ENCODE measurements at places on chromosomes 7 and 10.

DNA sequence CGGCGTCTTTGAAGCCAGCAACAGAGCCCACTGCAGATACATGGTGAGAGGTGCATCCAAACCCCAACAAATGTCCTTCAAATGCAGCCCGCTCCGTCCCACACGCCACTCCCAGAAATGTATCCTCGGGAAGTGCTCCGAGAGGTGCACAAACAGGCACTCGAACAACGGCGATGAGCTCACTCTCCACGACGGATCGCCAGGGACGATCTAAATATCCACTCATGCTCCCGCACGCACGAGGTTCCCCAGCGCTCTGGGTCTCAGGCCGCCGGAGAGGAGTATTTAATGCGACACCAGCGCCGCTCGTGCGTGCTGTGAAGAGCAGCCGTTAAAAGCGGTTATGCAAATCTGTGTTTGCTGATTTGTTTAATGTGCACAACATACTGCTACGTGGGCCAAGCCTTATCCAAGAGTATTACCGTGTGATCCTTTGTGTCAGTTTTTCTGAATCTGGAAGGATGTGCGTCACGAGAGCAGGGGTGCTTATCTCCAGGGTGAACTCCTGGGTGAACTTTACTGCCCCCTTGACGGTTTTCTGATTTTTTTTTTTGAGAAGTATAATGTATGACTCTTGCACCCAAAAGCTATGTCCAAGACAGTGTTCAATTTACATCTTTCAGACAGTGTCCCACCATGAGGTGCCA is 48.5 kb upstream of the PPP2R2D start:
- DNase-seq: no peak

GRCh38 chr7:41977151-41977651 is 259.8 kb downstream of the GLI3 start:
- peak; percentile 82 for DNase-seq

GRCh38 chr10:132293201-132293812 is 14.4 kb downstream of the STK32C start:
- DNase-seq: no peak

GRCh38 chr7:44400033-44400511 is 74.7 kb upstream of the CAMK2B start:
- no peak for DNase-seq

GRCh38 chr7:80324032-80324431 is 187.8 kb downstream of the GNAT3 start:
- peak; percentile 46 for DNase-seq

- DNase-seq: peak; percentile 50
Observed at GRCh38 chr7:93307131-93307660, 75.0 kb downstream of the VPS50 start.

- peak; percentile 98 for DNase-seq
Observed at GRCh38 chr7:2399848-2400587, 3.4 kb upstream of the CHST12 start.

DNA sequence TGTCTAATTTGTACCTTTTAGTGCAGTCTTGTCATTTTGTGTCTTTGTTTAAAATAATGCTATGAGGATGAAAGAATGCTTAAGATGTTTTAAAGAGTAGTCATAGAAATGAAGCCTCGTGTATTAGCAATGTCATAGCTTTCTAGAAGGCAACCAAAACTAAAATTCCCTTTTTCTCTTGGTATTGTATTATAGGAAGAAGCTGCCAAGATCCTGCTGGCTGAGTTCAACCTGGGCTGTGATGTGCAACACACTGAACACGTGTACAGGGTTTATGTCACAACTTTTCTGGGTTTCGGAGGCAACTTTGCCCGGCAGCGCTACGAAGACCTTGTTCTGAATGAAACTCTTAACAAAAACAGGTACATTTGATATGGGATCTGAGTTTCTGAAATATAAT is 36.2 kb downstream of the COX15 start:
- peak; percentile 53 for DNase-seq

GRCh38 chr7:110541962-110542361 is 549.0 kb upstream of the LRRN3 start:
- no peak for DNase-seq

DNA sequence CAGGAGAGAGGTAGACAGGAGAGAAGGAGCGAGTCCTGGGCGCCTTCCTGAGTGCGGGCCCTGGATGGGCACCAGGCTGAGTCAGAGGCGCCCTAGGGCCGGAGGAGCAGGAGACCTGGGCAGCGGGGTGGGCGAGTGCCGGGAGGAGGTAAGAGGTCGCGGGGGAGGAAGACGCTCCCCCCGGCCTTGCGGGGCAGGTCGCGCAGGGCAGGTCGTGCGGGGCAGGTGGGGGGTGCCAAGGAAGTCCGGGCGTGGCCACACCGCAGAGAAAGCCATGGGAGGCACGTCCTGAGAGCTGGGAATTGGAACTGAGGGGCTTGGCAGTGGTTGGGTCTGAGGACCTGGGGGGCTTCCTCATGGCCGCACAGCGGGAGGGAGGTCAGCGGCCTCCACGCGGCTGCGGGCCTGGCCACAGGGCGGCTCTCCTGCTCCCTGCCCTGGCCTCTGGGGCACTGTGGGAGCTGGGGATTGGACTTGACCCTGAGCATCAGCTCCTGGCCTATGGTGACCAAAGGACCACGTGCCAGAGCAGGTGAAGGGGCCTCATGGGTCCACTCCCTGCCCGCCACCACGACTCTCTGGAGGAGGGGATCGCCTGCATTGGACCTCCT is 935 bp downstream of the MMP21 start:
- no peak for DNase-seq

- DNase-seq: no peak
Observed at GRCh38 chr7:121940918-121941317, 68.0 kb downstream of the PTPRZ1 start.

- peak; percentile 78 for DNase-seq
Observed at GRCh38 chr7:131027287-131027773, 293.3 kb upstream of the KLF14 start.

GRCh38 chr10:126729314-126729870 is 58.9 kb upstream of the C10orf90 start:
- no peak for DNase-seq

GRCh38 chr7:142425281-142425680 is 167.4 kb upstream of the PRSS58 start:
- no peak for DNase-seq

- no peak for DNase-seq
Observed at GRCh38 chr10:121268363-121268762, 329.9 kb downstream of the FGFR2 start.

GRCh38 chr10:99520847-99521764 is 11.6 kb upstream of the NKX2-3 start:
- DNase-seq: no peak

DNA sequence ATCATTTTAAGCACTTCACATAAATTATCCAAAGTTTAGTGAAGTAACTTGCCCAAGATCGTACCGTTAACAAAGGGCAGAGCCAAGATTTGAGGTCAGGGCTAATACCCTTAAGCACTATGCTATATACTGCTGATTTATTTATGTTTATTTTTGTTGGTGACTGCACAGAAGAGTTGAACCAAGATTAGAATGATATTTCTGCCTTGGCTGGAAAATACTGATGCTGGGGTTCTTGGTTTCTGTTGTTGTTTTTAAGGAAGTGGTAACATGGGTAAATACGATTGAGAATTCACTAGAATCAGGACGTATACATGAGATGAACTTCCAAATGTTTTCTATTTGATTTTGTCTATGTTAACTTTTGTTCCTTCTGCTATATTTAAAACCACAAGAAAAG is 9.3 kb downstream of the ADD3 start:
- DNase-seq: no peak

- no peak for DNase-seq
Observed at GRCh38 chr10:129775681-129776080, 188.4 kb downstream of the EBF3 start.

- peak; percentile 68 for DNase-seq
Observed at GRCh38 chr7:98418271-98418635, 17.4 kb upstream of the BAIAP2L1 start.

DNA sequence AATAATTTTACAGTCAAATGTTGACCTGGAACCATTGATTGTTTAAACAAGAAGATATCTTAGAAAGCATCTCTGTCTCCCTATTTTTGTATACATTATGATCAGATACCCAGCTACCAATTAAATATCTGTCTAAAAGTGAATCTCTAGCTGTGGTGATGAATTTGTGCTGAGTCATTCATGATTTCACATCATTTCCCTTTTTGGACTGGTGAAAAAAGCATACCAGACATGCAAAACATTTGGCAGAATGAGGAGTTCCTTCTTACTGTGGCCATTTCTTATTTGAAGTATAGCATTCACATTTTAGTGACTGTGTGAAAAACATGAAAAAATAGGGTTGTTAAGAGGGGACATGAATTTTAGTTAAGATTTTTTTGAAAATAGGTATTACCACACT is 98.0 kb upstream of the GATA3 start:
- DNase-seq: peak; percentile 85

- DNase-seq: no peak
Observed at GRCh38 chr10:68086011-68086410, 10.9 kb upstream of the HERC4 start.

GRCh38 chr10:128310971-128311658 is 184.9 kb upstream of the MKI67 start:
- DNase-seq: no peak

DNA sequence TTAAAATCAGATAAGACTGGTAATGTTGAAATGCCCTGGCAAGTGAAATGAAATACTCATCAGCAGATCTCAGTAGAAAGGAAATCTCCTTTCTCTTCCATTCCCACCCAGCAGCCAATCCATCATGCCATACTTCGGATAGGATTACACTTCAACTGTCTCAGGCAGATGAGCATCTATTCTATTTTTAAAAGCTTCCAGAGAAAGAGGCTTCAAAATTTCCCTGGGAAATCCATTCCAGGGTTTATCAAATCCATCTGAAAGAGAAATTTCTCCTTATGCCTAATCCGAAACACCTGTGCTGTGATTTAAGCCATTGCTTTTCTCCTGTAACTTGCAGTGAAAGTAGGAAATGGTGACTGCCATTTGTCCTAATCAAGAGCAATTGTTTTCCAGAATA is 60.4 kb upstream of the RAPGEF5 start:
- DNase-seq: no peak

DNA sequence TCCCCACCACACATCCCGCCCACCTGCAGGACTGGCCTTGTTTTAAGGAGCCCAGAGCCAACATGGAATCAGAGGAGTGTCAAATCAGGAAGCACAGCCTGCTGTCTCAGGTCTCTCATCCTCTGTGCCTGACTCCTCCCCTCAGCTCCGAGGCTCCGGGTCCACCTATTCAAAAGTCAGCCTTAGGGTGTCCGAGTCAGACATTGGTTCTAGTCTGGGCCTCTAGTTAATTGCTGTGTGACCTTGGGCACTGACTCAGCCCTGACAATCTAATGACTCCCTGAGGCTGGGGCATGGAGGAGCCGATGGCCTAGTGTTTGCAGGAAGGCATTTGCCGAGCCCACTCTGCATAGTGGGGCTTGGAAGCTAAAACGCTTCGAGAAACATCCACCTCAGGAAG is 223.1 kb upstream of the PPP2R2D start:
- DNase-seq: no peak

- DNase-seq: peak; percentile 33
Observed at GRCh38 chr7:31958226-31958625, 112.0 kb downstream of the PDE1C start.

GRCh38 chr10:110214371-110214826 is 7.0 kb downstream of the MXI1 start:
- DNase-seq: no peak

Measured in fibroblast of the aortic adventitia (primary cell).